Epithelial cell of umbilical artery (primary cell): ENCODE measurements at places on chromosomes 2 and 18. TPM values are rescaled to one million over a fixed set of nuclear protein-coding genes. Genes with fewer than 3 reads are reported as not detected.

Gene ERBB4
- under 0.01 TPM in 2 replicates for total RNA-seq

Gene LIMS4
- 18.1 and 25.0 TPM in 2 replicates for total RNA-seq

Gene DYNC1I2
- total RNA-seq: 148 and 155 TPM in 2 replicates

Gene GFPT1
- 30.5 and 31.9 TPM in 2 replicates for total RNA-seq

Gene ABCG8
- total RNA-seq: not detected in 2 replicates

Gene NCKAP1
- total RNA-seq: 128 and 159 TPM in 2 replicates

Gene MAP3K19
- not detected in 2 replicates for total RNA-seq

Gene ALK
- total RNA-seq: not detected in 2 replicates
